ENCODE measurements at places on chromosomes 5 and 9.

GRCh38 chr5:102795526-102795925 lies 40.4 kb downstream of the PAM start:
- no peak overlapping the region for H3K27ac ChIP-seq
- H3K4me1 ChIP-seq, result no peaks in the 10 kb centered on the region
- DNase-seq, result no peak
- H3K27me3 ChIP-seq, result no peaks in the 10 kb centered on the region
- H3K4me3 ChIP-seq, result no peak overlapping the region

DNA sequence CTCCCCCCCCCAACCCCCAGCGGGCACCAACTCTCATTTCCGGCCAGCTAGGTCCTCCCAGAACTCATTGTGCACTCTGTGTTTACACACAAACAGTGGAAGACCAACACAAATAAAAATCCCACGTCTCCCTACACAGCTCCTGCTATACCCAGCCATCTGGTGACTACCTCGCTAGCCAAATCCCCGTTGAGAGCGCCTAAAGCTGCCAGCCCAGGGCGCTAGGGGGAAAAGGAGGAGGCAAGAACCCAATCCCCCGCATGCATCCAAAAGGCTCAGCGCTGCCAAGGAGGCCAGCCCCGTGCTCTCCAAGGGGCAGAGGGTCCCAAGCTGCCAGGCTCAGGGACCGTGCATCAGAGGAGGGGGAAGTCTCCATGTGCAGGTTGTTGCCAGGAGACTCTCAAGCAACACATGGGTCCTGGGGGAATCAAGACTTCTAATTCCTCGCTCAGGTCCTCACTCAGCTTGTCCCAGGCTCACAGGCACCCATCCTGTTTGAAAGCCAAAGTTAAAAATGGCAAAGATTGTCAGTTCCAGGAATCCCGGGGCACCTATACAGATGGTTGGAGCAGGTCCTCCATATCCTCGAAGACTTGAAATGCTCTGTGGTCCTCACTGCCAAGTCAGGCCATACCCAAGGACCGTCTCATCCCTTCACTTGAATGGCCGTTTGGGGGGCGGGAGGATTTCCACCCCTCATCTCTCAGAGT lies 2.7 kb downstream of the ASTN2 start:
- no peak for DNase-seq
- H3K36me3 ChIP-seq, result no peaks in the 10 kb centered on the region
- no peaks in the 10 kb centered on the region for H3K4me1 ChIP-seq

- peaks cover 2% of the 10 kb centered on the region for H3K27me3 ChIP-seq
- no peaks in the 10 kb centered on the region for H3K4me1 ChIP-seq
- DNase-seq, result no peak
- no peak overlapping the region for H3K27ac ChIP-seq
- no peaks in the 10 kb centered on the region for H3K36me3 ChIP-seq
Observed at GRCh38 chr9:134585746-134586706, 55.6 kb upstream of the COL5A1 start.

DNA sequence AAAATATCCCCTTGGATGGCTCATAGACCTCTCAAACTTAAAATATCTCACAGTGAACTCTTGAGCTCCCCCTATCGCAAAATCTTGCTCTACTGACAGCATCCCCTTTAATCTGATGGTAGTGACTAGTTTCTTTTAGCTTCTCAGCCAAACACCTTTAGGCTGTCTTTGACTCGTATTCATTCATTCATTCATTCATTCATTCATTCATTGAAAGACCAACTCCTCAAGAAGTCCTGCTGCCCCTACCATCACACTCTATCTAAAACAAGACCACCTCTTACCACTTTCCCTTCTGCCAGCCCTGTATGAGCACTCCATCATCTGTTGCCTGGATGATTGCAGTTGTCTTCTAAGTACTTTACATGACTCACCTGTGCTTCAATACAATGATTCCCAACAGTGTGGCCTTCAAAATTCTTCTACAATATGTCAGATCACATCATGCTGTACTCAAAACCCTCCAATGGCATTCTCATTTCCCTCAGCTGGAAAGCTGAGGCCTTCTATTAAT lies 46.8 kb downstream of the ITGA2 start:
- no peaks in the 10 kb centered on the region for H3K4me1 ChIP-seq
- H3K4me3 ChIP-seq, result no peak overlapping the region
- no peak overlapping the region for H3K27ac ChIP-seq
- no peaks in the 10 kb centered on the region for H3K36me3 ChIP-seq
- H3K27me3 ChIP-seq, result no peaks in the 10 kb centered on the region
- no peak for DNase-seq

GRCh38 chr9:78029551-78030295 lies 1.9 kb downstream of the GNAQ start:
- DNase-seq, result no peak
- H3K4me1 ChIP-seq, result peaks cover 76% of the 10 kb centered on the region
- H3K27me3 ChIP-seq, result no peaks in the 10 kb centered on the region
- peak overlapping the region; percentile 71 for H3K27ac ChIP-seq
